Frontal cortex (tissue), 4 donors: ENCODE measurements at places on chromosomes 4 and X. TPM values are rescaled to one million over a fixed set of nuclear protein-coding genes. Genes with fewer than 3 reads are reported as not detected.

TLR1 gene
- 2.0 TPM for total RNA-seq

DNA sequence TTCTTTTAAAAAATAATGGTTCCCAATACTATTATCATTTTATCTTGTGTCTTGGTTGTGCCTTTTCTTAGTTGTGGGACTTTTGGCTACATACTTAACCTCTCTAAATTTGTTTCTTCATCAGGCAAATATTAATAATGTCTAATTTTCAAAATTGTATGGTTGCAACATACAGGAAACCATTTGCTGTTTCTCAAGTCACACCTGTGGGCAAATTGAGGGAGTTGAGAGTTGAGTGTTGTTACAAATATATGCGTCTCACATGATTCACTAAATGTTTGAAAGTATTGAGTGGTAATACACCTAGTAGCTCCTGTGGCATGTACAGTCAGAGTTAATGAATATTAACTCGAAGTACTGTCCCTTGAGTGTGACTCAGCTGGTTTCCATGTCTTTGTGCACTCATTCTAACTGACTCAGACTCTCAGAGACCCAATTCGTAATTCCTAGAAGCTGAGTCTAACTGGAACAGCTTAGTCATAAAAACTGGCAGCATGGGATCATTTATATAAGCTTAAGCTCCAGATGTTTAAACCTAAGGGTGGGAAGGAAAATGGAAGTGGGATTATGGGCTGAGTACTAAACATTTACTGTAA lies 802.4 kb downstream of the TRIML1 start:
- no peak for DNase-seq

DNA sequence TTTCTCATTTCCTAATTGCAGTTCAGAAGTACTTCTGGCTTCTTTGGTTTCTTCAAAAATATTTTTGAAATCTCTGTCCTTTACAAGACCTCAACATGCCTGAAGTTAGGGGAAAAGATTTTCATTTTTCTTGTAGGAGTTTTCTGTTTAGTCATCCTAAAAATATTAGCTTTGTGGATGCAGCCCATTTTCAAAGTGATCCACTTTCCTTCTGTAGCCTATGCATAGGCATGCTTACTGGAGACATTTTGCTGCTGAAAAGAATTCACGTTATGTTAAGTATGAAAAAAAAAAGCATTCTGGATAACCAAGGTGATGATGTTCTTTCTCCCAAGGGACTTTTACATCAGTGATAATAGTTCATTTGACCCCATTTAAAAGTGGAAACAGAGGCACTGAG lies 245.6 kb downstream of the THOC2 start:
- no peak for DNase-seq

- no peak for DNase-seq
Observed at GRCh38 chr4:94889946-94890345, 132.2 kb downstream of the BMPR1B start.
